ENCODE measurements at places on chromosomes 2 and 18.

GRCh38 chr2:223943561-223944008 is 1.6 kb downstream of the WDFY1 start:
- DNase-seq: no peak

DNA sequence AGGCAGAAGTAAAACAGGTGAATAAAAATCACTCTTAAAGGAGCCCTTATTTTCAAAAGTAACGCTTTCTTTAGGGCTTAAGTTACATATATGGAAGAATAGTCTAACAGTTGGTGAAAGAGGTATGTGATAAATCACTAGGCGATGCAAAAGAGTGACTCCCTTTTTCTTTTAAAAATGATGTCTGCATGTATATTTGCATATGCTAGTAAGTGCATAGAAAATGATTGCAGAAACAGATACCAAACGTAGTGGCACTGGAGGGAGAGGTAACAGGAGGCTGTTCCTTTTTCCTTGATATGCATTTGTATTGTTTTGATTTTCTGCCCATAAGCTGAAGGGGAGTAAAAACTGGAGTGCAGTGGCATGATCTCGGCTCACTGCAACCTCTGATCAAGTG is 158.3 kb downstream of the PRPF40A start:
- DNase-seq: no peak

DNA sequence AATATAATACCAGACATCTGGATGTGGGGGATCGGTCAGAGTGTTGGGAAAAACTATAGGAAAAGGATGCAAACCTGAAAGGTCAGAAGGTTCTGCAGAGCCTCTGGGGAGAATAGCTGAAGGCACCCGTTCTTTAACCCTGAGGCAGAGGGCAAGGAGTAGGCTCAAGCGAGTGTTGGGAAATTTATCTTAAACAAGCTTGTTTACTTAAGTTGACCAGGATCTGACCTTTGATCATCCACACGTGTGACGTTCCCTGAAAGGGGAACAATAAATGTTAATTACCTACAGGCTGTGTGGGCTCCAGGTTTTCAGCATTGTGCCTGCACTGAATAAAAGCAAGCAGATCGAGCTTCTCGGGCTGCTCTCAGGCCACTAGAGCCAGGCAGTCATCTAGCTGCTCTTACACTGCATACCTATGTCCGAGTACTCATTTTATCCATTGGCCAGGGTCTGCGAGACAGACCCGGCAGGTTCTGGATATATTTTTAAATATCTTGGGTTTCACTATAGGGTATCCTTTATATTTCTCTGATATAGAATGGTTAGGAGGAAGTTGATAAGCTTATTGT is 400.6 kb upstream of the CHST9 start:
- no peak for DNase-seq

- peak; percentile 58 for DNase-seq
Observed at GRCh38 chr2:231929961-231930592, 3.9 kb upstream of the NPPC start.

GRCh38 chr2:215218587-215219577 is 80.5 kb upstream of the ABCA12 start:
- no peak for DNase-seq

DNA sequence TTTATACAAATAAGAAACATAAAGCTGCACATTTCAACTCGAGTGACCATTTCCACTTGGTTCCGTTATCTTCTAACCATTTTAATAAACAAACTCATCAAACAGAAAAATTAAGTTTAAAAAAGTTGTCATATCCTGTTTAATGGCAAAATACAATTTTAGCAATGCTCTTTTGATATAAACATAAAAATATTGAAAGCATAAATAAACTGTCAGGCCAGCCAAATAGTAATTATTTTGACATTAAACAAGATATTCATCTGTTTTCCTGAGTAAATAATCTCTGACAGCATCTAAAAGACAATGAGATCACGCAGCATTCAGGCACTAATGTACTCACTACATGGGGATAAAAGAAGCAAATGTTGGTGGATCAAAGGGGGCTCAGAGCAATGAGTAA is 145.3 kb upstream of the ATP5MC3 start:
- DNase-seq: no peak

GRCh38 chr2:99762714-99763113 is 272.9 kb upstream of the REV1 start:
- no peak for DNase-seq

GRCh38 chr2:191257934-191258333 is 12.7 kb downstream of the MYO1B start:
- DNase-seq: no peak

DNA sequence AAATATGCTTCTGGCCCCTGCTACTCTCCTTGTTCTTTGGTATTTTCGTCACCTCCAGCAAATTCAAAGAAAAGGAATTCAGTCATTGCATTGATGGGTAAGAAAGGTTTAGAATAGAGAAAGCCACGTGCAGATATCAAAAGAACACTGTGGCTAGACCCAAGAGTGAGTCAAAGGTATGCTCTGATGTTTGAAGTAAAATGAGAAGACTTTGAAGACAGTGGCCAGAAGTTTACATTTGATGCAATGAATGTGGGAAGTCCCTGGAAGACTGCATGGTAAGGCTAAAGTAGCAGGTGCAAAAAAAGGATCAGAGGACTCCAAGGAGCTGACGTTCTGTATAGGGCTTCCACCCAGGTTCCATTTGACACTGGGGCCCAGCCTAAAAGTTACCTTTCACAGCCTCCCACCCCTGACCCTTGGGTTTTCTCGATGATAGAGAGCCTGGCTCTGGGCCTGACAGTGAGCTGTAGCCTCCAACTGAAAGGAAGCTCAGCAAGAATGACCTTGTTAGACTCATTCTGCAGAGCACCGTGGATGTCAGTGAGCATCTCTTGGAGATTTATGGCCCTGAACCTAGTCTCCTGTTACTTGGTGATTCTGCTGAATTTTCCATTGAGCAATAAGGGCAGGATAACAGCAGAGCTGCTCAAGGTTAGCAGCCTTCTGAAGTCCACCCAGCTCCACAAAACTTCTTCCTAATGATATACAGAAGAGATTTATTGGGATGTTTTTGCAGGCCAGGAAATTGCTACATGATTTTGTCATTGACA is 223.7 kb upstream of the RBBP8 start:
- DNase-seq: no peak

GRCh38 chr2:88735853-88736252 is 44.4 kb downstream of the RPIA start:
- peak; percentile 86 for DNase-seq

DNA sequence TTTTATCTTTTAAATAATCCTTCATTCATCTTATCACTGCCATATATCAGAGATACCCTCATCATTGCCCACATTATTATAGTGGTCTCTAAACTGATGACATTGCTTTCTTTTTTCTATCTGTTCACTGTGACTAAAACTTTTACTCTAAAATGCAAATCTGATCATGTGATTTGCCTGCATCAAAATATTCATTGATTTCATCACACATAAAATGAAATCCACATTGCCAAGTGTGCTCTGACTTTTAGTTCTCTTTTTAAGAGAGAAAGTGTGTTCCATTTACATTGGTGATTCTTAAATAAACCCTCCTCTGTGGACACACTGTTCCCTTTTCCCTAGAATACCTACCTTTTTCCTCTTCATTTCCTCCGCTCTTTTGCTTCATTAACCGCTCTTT is 7.5 kb downstream of the REL start:
- no peak for DNase-seq

GRCh38 chr2:74533464-74533863 is 3.7 kb downstream of the HTRA2 start:
- no peak for DNase-seq

- no peak for DNase-seq
Observed at GRCh38 chr2:132719480-132719879, 49.5 kb upstream of the LYPD1 start.

DNA sequence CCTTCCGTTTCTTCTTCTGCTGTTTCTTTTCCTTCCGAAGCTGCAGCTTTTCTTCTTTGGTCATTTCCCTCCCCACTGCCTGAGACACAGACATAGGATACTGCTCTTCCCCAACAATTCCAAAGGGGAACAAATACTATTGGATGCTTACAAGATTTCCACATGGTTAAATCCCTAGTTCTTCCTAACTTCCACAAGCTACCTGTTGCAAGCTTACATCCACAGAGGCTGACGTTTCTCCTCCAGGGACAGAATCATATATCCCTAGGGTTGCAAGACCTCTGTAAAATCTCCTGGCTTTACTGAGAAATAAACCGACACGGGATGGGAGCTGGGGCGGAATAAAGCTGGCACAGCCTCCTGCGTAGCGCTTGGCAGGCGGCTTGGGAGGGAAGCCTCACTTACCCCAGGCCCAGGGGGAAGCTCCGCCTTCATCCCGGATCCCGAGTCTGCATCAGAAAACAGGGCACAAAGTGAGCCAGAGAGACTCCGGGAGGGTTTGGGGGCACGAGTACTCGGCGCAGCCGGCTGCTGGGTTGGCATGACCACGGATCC is 590 bp downstream of the EIF2B4 start:
- peak; percentile 65 for DNase-seq

- no peak for DNase-seq
Observed at GRCh38 chr2:16626997-16627605, 38.5 kb downstream of the CYRIA start.

- DNase-seq: peak; percentile 23
Observed at GRCh38 chr2:30385327-30385726, 61.7 kb upstream of the LCLAT1 start.
